ENCODE measurements at places on chromosomes 5 and 9.

GRCh38 chr5:146130440-146131045, 25.2 kb upstream of the PLAC8L1 start:
- DNase-seq, result no peak

GRCh38 chr9:109110329-109111021, 9.3 kb downstream of the TMEM245 start:
- DNase-seq, result no peak

DNA sequence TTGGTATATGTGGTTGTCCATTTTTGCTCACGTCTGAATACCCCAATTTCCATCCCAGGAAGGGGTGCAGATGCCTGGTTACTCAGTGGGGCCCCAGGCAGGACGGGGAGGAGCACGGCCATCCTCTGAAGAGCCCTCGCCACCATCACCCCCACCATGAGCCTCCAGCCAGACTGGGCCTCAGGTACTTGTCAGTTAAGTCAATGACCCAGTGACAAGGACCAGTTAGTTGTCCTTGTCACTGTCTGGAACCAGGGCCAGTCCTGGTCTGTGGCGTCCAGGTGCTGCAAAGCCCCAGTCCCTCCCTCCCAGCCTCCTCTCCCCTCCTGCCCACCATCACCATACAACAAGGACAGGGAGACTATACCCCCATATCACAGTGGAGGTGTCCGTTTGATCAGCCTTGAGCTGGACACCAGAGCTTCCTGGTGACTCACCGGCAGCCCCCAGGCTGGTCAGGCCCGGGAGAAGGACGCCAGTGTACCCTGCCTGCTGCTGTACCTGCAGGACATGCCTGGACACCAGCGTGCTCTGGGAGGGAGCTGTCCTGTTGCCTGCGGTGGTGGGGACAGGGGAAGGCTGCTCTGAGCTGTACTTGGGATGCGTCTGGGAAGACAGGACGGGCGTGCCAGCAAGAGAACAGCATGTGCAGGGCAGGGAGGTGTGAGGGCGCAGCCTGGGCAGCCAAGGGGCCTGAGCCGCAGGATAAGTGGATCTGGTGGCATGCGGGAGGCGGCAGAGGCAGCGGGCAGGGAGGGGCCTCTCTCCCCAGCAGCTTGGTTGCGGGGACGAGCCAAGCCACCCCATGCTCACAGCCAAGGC, 32.6 kb upstream of the TTLL11 start:
- no peak for DNase-seq

DNA sequence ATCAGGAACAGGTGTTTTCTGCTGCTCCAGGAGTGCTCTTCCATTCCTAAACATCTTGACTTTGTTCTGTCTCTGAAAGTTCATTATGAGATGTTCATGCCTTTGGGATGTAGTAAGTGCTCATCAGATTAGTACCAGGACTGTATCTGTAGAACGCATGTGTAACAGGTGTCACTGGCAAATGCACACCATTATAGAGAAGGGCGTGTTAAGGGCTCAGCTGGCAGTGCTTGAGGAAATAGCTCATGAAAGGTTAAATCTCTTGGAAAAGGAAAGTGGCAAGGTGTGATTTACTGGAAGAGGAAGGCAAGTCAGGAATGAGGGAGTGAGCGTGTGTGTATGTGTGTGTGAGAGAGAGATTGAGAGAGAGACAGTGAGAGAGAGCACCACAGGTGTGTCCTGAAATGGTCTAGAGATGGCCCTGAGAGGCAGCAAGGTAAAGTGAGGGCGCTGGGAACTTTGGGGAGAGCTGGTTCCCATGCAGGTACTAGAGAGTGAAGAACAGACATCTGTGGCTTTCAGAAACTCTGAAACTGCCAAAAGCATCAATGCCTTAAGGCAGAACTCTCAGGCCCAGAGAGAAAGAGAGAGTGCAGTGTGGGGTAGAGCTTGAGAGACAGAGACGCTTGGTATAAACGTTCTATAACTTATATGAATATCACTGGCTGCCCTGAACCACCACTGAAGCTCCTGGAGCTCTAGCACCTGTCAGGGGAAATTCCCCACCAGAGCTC, 13.7 kb upstream of the CXCL14 start:
- no peak for DNase-seq

DNA sequence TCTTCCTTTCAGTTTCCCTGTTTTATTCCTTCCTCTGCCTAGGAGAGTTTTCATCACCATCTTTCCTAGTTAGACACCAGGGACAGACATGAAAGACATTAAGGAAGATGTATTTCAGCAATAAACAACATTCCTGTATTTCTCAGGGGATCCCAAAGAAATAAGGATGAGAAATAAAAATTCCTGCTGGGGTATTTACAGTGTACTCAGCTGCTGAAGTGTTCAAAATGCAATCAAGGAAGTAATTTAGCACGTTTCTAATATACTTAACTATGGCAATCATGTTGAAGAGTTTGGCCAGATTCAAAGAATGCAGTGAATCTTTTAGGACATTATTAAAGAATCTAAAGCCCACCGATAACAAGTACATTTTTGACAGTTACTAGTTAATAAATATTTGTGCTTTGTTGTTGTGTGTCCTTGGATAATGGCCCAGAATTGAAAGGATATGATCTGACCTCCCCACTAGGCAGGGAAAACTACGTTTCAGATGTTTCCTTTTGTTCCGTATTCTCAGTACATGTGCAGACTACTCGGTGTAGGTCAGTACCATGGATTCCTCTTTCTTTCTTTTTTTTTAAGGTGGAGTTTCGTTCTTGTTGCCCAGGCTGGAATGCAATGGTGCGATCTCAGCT, 46.8 kb downstream of the INIP start:
- DNase-seq, result no peak

- DNase-seq, result no peak
These were observed 192.7 kb downstream of the SMC2 start for GRCh38 chr9:104286799-104287198.

DNA sequence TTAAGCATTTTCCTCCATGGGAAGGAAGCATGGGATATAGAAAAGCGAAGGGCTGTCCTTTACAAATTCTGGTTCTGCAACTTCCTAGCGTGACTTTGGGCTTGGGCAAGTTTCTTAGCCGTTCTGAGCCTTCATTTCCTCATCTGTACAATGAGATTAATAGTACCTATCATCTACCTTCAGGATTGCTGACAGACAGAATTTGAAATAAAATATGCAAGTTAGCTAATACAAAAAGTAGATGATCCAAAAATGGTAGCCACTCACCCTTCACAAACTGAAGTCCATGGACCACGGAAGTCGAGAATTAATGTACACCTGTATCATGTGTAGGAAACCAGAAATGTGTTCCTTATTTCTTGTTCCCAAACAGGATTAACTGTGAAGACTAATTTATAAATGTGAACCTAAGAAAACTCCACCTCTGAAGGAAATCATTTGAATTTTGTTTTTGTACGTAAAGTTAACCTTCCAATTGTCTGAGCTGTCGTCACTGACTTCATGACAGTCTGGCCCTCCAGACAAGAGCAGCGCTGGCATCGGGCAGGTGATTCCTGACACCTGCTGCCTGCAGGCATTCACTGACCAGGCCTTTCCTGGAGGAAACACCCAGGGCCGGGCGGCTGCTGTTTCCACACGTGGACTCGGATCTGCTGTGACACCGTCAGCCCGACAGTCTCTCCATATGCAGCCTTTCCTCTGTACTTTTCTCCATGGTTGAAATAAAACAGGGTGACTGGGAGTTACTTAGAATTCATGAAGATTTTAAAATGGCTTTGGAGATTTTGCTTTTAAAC, 63.4 kb downstream of the PSMB7 start:
- DNase-seq, result no peak

GRCh38 chr9:130518943-130519799, 60.2 kb upstream of the FUBP3 start:
- DNase-seq, result no peak
